ENCODE measurements at places on chromosomes 2 and 18.

DNA sequence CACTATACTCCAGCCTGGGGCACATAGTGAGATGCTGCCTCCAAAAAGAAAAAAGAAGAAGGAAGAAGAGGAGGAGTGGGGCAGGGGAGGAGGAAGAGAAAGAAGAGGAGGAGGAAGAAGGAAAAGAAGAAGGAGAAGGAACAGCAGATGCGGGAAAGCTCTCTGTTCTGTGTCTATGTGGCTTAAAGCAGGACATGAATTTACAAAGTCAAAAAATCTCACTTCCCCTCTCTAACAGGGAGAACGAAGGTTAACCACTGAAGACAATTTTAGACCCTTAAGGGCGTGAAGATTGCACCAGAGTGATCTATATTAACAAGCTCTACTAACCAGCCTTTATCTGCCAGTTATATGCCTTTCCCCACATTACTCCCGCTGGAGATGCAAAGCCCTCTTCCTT, 258.9 kb downstream of the METTL4 start:
- DNase-seq, result no peak

DNA sequence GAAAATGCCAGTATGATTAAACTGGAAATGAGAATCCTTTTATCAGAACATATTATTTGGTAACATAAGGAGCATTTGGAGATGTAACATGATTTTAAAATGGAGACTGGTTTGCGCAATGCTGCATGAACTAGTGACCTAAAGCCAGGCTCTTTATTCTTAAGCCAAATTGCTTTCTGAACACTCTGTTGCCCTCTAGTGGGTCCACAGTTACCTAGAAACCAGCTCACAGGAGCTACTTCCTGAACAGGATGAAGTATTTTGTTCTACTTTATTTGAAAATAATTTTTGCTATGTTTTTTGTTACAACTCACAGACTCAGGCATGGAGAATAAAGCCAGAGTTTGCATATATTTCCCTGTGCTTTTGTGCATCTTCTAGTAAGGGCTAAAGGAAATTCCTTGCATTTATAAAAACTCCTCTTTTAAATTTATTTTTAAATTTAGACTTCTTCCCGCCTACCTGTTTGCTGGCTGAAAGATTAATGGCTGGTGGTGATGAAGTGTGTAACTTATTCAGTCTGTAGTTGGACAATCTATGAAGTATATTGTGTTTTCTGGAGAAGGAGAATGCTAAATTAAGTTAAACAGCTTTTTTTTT, 146.7 kb downstream of the PARD3B start:
- DNase-seq, result peak; percentile 86

DNA sequence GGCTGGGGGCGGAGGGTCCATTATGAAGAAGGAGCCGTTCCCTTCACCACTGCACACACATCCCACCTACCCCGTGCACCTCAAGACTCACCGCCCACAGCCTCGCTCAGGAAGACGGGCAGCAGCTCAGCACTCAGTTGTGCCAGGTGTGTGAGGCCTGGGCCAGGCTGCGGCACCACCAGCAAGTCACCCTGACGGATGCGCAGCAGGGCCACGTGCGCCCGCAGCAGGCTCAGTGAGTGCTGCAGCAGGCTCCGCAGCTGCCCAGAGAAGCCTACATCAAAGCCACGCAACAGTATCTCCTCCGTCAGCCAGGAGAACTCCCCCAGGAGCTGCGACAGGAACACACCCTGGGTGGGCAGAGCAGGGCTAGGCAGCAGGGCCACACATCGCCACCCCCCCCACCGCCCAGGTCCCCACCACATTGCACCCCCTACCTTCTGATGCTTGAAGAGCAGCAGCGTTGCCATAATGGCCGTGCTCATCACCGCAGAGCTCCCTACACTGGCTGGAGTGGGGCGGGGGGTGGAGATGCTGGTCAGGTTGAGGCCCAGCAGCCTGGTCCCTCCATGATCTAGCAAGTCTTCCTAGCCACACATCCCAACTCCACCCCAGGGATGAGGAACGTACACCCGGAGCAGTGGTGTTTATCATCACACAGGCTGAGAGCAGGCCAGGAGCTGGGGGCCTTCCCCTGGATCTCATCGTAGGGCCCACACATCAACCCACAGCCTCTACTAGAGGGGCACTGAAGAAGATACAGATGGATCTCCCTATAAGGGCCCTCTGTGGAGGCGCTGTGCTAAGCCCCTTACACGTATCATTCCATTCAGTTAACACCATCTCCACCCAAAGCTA, 10.2 kb downstream of the GPAT2 start:
- DNase-seq, result no peak

- no peak for DNase-seq
Measured at GRCh38 chr2:60530660-60531281, 22.7 kb downstream of the BCL11A start.
